ENCODE measurements at places on chromosomes 5 and 9. TPM values are rescaled to one million over a fixed set of nuclear protein-coding genes. Genes with fewer than 3 reads are reported as not detected.

Gene PRSS3
- total RNA-seq, result not detected

Gene SOHLH1
- total RNA-seq, result not detected

Gene RANBP17
- total RNA-seq, result 7.5 TPM

Gene PPIP5K2
- total RNA-seq, result 19.7 TPM

- DNase-seq, result no peak
Observed at GRCh38 chr9:109101202-109101595, 18.5 kb downstream of the TMEM245 start.

GRCh38 chr9:93247892-93248291, 64.0 kb downstream of the WNK2 start:
- no peak for DNase-seq

DNA sequence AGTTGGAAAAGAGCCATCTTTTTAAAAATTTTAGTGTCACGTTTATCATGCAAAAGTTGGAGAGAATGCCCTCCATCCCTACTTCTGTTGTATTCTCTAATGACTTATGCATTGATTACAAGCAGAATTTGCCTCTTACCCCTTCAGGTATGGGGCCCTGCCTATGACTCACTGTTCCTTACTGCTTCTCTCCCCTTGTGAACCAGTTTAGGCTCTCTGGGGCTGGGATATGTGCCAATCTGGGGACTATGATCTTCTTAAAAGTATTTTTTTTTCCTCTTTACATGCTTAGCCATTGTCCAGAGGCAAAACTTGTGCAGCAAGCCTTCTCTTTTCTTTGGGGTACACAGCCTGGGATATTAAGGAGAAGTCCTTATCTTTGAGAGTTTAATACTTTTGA, 37.4 kb downstream of the CAMK4 start:
- no peak for DNase-seq

- DNase-seq, result peak; percentile 4
Observed at GRCh38 chr9:6739218-6739617, 18.6 kb upstream of the KDM4C start.

GRCh38 chr9:132946631-132947295, 2.3 kb upstream of the TSC1 start:
- peak; percentile 30 for DNase-seq

GRCh38 chr5:71587766-71588532, 809 bp downstream of the MCCC2 start:
- DNase-seq, result no peak

All from Caki2 (cell line).